ENCODE measurements at places on chromosomes 16 and 17.

DNA sequence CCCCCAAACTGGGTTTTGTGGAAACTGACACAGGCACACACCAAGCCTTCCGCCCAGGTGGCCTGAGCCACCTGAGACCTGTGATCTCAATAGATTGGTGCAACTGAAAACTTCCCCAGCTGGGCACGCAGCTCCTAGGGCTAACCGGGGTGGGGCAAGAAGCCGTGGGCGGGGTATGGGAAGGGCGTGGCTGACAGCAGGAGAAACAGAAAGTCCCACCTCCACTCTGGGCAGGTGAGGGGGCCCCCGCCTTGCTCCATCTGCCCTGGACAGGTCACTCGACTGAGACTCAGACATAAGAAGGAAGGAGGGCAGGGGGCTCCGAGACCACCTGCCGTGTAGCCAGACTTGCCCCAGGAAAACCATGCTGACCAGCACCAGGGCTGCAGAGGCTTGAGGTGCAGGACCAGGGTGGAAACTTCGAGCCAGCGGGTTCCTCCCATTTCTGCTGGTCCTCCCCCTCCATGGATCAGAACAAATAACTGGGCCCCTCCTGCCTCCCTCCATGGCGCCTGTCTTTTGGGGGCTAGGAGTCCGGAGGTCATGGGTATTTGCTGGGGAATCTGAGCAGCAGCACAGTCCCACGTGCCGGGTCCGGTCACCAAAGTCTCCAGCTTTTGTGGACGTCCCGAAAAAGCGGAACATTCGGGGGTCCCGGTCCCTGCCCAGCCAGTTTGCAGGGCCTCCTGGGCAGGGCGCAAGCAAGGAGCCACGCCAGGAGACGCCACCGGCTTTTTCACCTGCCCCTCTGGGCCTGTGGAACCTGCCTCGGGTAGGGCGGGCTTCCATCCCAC lies 1.3 kb downstream of the TIMP2 start:
- peak; percentile 32 for DNase-seq

DNA sequence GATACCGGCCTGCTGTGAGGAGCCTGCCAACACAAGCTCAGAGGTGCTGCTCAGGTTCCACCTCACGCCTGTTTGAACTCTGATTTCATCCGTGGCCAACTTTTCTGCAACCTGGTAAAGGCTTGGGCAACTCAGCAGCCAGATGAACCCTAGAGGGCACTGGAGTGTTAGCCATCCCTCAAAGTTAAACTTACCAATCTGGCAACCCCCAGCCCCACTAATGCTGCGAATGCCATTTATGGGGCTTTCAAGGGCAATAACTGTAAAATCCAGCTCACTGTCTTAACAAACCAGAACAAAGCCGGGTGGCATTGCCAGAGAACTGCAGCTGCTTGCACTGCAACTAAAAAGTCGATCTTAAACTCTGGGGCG lies 105.5 kb downstream of the AXIN2 start:
- DNase-seq = no peak

DNA sequence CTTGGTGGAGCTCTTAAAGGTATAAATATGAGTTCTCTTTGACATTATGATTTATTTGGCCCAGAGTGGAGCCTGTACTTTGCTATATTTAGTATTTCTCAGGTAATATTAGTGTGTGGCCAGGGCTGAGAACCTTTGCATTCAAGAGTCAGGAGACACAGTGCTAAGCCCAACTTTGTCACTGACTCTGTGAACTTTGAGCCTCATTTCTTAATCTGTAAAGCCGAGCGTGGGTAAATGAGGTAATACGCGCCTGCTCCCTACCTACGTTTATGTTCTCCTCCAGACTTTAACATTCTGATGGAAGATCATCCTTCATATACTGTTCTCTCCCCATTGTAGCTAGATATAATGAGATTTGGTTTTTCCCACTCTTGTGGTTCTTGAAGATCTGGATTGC lies 10.5 kb downstream of the AP2B1 start:
- DNase-seq = no peak

DNA sequence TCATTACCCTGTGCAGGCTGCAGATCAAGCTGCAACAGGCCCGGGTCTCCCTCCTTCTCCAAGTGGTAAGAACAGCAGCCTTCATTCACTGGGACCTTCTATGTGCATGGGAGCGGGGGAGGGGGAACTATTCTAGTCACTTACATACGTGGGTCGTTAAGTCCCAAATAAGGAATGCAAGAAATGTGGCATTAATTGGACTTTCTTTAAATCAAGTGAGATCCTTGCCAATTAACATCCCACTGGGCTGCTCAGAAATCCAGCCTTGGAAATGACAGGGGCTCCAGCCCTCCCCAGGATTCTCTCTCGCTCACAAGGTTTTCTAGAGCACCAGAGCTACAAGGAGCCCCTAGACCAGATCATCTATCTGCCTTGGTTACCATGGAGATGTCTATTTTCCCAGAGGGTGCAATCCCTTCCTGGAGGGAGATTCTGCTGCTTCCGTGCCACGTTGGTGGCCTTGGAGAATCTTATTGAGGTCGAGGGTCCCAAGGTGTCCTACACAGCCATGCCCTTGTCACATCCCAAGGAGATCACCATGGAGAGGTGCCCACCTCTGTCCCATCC lies 5.2 kb upstream of the EIF1 start:
- DNase-seq = no peak

- no peak for DNase-seq
These were observed 8.7 kb upstream of the CDC27 start for GRCh38 chr17:47197821-47198220.

DNA sequence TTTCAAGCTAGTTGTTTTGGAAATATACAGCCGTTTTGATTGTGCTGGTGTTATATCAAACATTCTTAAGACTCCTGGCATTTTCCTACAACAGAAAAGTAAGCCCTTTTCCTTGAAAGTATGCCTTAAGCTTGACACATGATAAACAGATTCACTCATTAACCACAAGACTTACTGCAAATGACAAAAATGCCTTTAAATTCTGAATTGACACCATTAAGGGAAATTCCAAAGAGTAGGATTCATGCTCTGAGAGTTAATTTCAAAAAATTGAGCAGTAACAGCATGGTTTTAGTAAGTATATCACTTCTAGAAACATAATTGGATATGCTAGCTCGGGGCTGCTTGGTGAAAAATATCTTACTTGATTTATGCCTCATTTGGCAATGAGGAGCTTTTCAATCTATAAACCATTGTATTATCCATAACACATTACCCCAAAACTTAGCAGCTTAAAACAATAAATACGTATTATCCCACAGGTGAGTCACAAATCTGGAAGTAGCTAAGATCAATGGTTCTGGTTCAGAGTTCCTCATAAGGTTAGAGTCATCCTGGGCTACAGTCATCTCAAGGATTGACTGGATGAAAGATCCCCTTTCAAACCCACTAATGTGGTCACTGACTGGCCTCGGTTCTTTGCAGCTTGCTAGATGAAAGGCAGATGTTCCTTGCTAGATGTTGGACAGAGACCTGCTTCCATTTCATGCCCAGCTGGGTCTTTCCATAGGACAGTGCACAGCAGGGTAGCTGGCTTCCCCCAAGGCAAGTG lies 8.2 kb upstream of the PHAF1 start:
- DNase-seq = peak; percentile 51

DNA sequence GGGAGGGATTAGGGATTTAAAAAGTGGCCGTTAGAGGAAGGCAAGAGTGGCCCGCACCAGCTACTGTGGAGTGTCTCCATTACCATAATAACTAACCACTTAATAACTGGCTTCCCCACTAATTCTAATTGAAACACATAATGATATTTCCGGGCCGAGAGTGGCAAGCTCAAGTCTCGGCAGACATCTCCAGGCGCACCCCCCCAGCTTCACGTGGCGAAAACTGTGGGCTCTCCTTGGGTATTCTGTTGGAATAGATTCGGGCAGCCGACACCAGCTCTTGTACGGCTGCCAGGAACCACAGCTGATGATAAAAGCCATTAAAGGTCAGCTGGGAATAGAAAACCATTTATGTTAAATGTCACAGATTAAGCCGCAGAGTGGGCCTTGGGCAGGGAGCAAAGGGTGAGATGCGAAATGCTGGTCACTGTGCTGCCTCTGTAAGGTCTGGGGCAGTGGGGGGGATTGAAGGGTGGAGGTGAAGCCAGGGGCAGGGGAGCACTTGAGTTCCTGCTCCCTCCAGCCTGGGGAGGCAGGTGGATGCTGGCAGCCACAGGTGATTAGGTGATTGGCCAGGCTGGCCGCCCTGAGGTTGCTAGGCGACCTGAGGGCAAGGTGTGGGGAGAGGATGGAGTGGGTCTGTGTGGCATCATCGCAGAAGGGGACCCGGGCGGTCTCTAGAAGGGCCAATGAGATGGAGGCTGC lies 115.6 kb upstream of the SDK2 start:
- DNase-seq = no peak

DNA sequence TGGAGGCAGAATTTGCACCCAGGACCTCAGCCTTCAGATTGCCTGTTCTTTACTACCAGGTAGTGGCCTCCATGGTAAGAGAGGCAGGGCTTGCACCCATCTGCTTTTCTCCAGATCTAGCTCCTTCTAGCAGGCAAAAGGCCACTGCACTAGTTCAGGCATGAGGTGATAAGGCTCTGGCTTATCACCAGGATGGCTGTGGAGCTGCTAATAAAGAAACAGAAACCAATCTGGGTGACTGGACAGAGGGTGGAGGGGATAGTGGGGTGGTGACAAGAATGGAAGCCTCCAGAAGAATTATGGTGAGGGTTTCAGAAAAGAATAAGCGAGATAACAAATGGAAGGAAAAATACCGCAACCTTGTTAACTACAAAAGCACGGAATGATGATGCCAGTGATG lies 15.5 kb upstream of the SUPT4H1 start:
- no peak for DNase-seq

GRCh38 chr16:57507136-57508034 lies 21.1 kb upstream of the DOK4 start:
- no peak for DNase-seq

GRCh38 chr16:57299009-57299718 lies 14.7 kb upstream of the PLLP start:
- DNase-seq = peak; percentile 80

GRCh38 chr16:62194828-62195227 lies 158.6 kb upstream of the CDH8 start:
- no peak for DNase-seq

GRCh38 chr16:57268804-57269800 lies 15.4 kb downstream of the PLLP start:
- no peak for DNase-seq

DNA sequence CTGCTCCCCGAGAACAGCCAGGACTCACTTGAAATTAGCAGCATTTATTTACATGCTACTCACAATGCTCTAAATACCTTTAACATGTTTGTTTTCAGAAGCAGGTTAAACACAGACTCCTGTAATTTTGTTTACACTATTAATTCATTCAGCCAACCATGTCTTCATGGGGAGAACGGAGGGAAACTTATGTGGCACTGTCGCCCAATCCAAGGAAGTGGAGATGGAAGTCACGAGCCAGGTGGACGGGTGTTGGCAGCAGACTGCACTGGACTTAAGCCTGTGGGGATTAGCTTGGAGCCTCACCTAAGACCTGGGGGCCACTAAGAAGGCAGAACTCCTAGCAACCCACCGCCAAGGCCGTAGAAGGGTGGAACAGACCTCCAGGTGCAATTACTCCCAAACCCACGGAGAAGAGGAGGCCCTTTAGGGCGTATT lies 8.8 kb upstream of the GFAP start:
- DNase-seq = no peak

DNA sequence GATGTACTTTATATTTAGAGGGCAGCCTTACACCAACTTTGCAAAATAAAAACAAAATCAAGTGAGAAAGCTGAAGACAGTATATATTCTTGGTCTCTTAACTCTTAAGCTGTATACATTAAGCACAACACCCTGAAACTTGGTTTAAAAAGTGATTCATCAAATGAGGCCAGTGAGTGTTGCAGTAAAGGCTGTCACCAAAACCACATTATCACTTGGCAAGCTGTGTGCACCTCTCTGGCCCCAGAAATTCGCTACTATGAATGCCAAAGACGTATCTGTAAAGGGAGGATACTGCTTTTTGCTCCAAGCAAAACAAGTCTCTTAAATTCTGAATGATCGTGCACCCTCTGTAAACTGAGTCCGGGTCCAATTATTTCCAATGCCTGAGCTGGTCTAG lies 163.9 kb downstream of the ZFHX3 start:
- peak; percentile 39 for DNase-seq

DNA sequence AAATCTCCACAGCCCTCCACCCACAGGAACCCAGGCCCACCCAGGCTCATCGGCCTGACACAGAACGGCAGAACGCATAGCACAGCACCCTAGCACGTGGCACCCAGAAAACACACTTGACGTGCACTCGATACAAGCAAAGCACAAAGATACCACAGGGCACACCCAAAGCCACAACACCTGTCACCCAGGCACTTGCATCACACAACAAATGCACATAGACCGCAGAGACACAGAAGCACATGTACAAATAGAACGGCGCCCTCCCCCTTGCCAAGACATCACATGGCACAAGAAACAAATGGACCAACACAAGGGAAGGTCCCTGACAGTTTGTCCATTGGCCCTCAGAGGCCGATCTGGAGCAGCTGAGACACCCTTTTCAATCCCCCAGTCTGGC lies 147.7 kb upstream of the WSCD1 start:
- no peak for DNase-seq

- no peak for DNase-seq
These were observed 3.3 kb downstream of the ITGA2B start for GRCh38 chr17:44386182-44386525.

DNA sequence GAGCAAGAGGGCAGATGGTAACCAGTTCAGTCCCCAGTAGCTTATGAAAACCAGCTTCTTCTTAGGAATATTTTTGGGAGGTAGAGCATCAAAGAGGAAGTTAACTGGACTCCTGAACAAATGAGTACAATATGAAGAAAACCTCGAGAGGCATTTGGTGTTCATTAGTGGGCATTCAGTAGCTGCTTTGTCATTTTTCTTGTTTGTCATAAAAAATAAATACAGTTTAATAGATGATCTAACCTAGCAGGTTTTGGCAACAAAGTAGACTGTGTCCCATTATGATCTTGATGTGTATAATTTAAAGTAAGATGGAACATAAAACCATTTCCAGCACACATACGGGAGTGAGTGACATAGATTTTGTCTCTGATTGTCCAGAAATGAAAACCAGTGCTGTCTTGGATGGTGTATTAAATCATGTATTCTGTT lies 173.1 kb downstream of the HS3ST3A1 start:
- DNase-seq = peak; percentile 9

- DNase-seq = no peak
These were observed 11.0 kb downstream of the KRT32 start for GRCh38 chr17:41456204-41456603.

DNA sequence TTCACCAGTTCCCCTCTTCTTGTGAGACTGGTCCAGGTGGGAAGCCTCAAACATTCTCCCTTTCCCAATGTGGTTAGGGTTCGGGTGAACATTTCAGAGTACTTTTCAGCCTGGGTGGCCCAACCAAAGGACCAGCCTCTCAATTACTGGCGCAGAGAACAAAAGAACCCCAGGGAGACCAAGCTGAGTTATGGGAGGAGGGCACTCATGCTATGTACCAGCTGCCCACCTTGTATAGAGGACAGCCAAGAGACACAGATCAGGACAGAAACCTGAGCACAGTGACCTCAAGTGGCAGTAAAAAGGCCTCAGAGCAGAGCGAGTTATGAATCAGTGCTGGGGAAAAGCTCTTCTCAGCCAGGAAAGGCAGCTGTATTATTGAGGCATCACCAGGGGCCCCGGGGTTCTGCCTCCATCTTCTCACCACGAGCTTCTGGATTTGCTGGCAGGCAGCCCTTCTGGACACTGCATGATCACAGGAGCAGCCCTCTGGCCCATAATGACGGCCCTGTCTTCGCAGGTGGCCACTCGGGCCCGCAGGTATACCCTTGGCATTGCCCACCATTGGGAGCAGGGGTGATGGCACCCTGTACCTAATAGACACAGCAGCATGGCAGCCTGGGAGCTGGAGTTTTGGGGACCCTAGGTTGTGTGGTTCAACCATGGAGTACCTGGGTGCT lies 3.8 kb downstream of the G6PC3 start:
- DNase-seq = no peak

- DNase-seq = no peak
These were observed 23.3 kb upstream of the CACNG4 start for GRCh38 chr17:66941249-66941648.

Data from HCEC 1CT (cell line).